ENCODE measurements at places on chromosomes 7 and 10. TPM values are rescaled to one million over a fixed set of nuclear protein-coding genes. Genes with fewer than 3 reads are reported as not detected.

GRCh38 chr7:139735466-139735865 lies 42.3 kb downstream of the HIPK2 start:
- DNase-seq, result no peak

- peak; percentile 93 for DNase-seq
Measured at GRCh38 chr10:17216217-17216900, 11.7 kb upstream of the VIM start.

- DNase-seq, result no peak
Measured at GRCh38 chr7:115475206-115475605, 553.3 kb downstream of the MDFIC start.

DNA sequence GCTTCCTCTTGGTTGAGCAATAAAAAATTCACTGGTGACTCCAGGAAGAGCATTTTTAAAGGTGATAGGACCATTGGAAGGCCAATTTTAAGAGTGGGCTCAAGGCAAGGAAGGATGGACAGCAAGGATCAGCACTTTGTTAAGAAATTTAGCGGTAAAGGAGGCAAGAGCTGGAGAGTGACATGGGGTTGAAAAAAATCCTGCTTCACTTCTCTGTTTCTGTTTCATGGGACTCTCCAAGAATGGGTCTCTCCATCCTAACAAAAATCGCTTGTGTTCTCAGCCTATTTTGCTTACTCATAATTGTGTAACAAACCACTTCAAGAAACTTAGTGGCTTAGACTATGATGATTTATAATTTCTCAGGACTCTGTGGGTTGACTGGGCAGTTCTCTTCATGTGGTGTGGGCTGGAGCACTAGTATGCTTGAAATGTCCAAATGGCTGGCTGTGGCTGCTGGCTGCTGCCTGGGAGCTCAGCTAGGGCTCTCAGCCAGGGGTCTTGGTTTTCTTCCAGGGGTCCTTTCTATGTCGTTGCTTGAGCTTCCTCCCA lies 59.8 kb upstream of the ZNRF2 start:
- no peak for DNase-seq

GRCh38 chr10:119705434-119705831 lies 20.4 kb upstream of the INPP5F start:
- DNase-seq, result no peak

GRCh38 chr10:126691456-126691855 lies 21.0 kb upstream of the C10orf90 start:
- DNase-seq, result no peak

ANKRD30A gene
- total RNA-seq, result not detected

KRIT1 gene
- 32.4 TPM for total RNA-seq

Measured in HCT116 (cell line).